ENCODE measurements at places on chromosomes 7 and 10. TPM values are rescaled to one million over a fixed set of nuclear protein-coding genes. Genes with fewer than 3 reads are reported as not detected.
A peak's percentile ranks its signal among the peaks of the same experiment; 100 is the strongest.

The CAMK1D gene
- total RNA-seq, result 10.8 TPM

The VSTM2A gene
- 78.1 TPM for total RNA-seq

DNA sequence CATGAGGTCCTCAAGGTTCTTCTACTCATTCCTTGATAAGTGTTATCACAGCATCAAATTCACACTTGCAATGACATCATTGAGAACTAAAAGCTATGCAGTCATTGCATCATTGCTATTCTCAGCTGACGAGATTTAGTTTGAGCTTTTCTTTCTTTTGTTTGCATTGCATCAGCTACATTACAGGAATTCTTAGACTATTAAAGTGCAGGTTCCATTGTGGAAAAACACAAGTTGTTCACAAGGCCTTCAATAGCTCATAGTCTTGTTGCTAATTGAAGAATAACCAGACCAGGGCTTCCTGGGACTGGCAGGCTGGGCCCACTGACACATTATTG lies 139.3 kb downstream of the CXCL12 start:
- no peak for DNase-seq

The ACSM6 gene
- not detected for total RNA-seq

- DNase-seq, result no peak
These were observed 35.7 kb upstream of the EBLN1 start for GRCh38 chr10:22253580-22253882.

The AGR3 gene
- not detected for total RNA-seq

- no peak for DNase-seq
These were observed 19.3 kb downstream of the PON1 start for GRCh38 chr7:95304990-95305389.

DNA sequence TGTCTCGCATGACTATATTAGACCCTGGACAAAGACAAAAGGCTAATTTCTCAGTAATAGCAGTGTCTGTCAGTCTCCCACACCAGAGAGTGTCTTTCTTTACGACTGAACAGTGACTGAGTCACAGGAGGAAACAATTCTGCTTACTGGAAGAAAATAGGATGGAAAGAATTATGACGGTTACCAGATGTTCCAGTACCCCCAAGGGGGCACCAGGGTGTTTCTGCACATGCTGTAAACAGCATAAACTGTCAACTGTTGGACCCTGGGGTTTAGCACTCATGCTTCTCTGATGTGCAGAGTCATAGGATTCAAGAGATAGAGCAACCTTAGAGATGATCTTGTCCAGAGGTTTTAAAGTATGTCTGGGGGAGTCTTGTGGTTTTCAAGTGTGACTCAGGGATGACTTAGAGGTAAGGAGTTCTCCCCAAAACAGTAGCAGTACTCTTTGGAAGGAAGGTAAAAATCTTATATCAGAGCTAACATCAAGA lies 291.7 kb downstream of the THSD7A start:
- no peak for DNase-seq

The COPS6 gene
- total RNA-seq, result 28.8 TPM

DNA sequence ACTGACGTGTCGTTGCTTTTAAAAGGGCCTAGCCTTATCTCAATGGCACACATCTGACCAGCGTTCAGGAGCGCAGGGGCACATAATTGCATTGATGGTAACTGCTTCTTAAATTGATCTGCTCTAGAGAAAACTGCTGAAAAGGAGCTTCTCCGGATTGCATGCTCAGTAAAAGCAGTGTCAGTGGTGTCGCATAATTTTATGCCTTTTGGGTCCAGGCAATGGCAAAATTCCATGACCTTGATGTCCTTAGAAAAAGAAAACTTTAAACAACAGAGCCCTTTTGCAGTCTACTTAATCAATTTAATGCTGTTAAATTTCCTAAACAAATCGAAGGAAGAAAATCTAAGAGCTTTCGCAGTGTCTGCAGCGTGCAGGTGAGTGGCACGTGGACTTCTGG lies 75.7 kb downstream of the PTPRE start:
- DNase-seq, result no peak

DNA sequence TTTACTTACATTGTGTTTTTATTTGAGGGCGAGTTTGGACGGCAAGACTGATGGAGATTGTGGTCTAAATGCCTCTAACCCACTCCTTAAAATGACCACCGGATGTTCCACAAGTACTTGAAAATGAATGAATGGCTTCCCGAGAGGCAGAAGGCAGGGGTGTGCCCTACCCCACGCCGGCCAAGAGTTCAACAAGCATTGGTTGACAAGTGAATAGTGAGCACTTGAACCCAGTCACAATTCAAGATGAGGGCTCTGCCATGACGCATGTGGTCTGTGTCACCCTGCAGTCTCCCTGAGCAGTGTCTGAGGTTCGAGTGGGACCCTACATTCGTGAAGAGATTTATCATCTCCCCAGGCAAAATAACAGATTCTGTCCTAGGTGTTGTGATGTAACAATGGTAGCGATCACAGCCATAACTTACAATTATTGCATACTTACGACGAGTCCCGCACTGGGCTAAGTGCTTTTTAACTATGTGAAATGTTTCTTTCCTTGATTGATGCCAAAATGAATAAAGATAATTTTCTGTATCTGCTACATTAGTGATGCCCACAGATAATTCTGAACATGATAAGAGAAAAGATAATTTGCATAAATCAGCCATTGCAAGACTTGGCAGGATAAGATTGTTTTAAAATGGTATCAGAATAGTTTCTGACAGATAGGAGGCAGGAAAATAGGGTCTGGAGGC lies 305.4 kb downstream of the WDR37 start:
- no peak for DNase-seq

DNA sequence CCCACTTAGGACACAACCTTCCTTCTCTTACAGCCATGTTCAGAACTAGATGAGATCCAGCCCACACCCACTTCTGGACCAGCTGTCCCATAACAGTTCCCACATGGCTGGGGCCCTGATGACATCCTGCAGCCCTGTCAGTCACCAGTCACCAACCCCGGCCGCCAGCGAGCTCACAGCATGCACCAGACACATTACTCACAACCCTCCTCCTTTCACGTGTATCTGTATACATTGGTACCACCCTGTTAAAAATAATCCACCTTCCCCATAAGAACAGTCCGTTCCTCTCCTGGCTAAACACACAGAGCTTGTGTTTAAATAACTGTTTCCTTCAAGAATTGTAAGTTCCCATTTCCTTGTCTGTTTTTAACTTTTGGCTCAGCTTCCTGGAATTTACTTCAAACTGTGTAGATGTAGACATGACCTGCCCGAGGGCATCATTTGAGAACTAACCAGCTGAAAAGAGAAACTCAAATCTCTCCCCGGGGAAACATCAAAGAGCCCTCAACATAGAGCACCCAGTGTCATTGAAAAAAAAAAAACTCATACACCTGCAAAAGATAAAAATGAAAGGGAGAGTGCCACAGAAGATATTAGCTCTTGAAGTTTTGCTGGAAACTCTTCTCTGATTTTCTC lies 26.0 kb upstream of the PRLHR start:
- no peak for DNase-seq

DNA sequence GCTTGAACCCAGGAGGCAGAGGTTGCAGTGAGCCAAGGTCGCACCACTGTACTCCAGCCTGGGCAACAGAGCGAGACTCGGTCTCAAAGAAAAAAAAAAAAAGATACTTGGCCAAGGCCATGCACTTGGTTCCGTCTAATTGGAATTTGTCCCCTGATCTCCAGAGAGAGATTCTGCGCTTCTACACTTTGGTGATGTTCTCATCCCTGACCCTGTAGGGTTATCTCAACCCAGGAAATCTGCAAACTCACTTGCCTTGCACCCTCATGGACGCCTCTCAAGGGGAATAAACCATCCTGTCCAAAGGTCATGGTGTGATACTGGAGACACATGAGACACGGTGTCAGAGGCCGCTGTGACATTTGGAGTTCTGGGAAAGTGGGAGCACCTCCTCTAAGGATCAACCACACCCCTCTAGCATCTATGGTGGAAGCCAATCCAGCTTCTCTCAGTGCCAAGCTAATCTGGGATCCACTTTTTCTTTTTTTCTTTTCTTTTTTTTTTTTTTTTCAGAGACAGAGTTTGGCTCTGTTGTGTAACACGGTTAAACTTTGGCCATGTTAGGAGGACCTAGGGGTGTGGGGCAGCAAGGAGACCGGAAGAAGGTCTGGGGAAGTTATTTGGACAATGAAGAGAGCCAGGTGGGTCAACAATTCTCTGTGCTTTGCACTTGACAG lies 7.8 kb upstream of the POR start:
- DNase-seq, result no peak

The MMD2 gene
- total RNA-seq, result 5.2 TPM

GRCh38 chr7:107224374-107225223 lies 55.8 kb downstream of the HBP1 start:
- DNase-seq, result no peak

DNA sequence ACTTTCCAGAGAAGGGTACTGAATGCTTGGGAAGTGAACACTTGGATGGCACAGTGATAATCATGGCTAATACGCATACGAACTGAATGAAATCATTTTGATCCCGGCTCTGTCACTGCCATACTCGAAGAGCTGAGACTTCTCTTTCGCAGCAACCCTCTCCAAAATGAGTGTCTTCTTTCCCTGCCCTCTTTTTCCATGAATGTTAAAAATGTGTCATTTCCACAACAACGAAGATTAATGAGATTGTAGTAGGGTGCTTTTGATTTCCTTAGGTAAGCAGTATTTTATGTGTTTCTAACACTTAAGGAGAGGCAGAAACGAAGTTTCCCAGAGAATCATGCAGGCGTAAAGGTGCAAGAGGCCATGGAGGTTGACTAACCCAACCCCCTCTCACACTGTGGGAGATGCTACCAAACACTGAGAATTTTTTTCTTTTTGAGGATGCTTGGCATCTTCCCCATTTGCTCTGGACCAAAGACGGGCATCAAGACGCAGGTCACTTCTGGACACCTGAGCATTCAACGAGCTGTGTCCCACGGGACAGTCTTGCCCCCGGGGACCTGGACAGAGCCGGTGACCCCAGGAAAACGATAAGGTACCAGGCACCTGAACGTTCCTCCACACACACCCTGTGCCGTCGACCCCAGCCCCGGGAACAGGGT lies 823 bp downstream of the COPG2 start:
- peak; percentile 27 for DNase-seq

DNA sequence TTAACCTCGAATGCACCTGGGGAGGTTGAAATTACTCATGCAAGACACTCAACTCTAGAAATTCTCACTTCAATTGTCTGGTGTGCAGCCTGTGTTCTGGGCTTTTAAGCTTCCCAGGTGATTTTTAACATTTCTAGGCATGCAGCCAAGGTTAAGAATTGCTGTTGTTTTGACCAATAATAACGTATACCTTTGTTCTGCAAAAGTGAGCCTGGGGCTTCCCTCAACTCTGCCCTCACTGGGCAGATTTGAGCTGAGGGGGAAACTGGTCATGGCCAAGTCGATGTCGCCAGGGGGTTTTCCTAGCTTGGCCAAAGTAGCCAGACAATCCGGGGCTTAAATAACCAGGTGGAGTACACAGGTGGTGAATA lies 568 bp downstream of the PRSS2 start:
- DNase-seq, result no peak

The ATP5F1C gene
- 166 TPM for total RNA-seq

GRCh38 chr10:63294781-63295180 lies 161.7 kb downstream of the NRBF2 start:
- DNase-seq, result no peak

Measured in cerebellum (tissue), 4 donors.